ENCODE measurements at places on chromosomes 5 and 9.

- DNase-seq, result no peak
These were observed 46.2 kb upstream of the FSD1L start for GRCh38 chr9:105401651-105402050.

- DNase-seq, result no peak
These were observed 88.5 kb downstream of the ALDH1A1 start for GRCh38 chr9:72864327-72864726.

DNA sequence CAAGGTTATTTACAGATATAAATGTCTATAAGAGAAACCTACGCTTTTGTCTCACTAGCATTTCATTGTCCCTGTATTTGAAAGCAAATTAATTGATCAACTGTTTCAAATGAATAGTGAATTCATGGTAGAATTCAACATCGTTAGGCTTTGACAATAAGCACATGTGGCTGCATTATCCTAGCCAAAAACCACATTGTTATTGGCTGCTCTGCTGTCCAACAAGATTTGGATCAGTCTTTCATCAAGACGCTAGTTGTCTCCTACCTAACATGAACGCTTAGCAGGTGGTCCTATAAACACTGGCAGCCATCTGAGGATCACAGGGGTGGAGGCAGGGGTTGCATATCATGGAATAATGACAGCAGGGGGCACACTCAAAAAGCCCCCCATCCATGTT lies 455.0 kb downstream of the CTNND2 start:
- no peak for DNase-seq

DNA sequence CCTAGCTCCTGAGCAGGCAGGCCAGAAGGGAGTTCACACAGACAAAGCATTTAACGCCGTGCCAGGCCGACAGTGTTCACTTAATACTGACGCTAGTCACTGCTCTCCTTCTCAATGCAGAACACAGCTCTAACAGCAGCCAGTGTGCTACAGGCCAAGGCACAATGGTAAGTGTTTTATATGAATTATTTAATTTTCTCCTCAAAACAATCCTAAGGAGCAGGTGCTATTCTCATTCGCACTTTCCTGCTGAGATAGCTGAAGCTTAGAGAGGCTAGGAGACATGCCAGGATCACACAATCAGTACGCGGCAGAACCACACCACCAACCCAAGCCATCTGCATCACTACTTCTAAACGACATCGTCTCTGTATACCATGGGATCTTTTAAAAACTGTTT lies 170.7 kb downstream of the SPOCK1 start:
- DNase-seq, result no peak

DNA sequence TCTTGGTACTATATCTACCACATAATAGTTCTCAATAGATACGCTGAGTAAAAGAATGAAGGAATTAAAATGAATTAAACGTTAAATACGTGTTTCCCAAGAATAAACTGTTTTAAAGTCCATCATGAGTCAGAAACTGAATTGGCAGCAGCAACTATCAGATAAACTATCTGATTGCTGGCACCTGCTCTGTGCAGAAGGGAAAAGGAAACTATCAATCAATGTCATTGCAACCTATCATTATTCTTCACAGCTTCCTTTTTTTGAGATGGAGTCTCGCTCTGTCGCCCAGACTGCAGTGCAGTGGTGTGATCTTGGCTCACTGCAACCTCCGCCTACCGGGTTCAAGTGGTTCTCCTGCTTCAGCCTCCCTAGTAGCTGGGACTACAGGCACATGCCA lies 8.8 kb upstream of the WDR36 start:
- DNase-seq, result no peak

GRCh38 chr5:79181419-79182022 lies 54.4 kb upstream of the JMY start:
- no peak for DNase-seq

GRCh38 chr9:37363124-37363523 lies 59.4 kb upstream of the GRHPR start:
- DNase-seq, result no peak

DNA sequence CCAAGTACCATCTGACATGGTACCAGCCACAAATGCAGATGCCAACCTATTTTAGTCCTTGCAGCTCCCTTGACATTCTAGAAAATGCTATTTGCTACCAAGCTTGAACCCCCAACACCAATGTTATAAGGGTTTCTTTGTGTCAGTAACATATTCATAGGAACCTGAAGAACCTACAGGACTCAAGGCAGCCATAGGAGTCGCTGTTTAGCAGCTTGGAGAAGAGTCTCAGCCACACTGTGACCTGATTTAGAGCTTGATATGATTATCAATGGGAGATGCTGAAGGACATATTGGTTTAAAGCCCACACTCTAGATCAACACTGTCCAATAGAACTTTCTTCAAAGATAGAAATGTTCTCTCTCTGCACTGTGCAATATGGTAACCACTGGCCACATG lies 6.4 kb upstream of the ZFR start:
- DNase-seq, result no peak

GRCh38 chr9:82115331-82115730 lies 126.8 kb downstream of the SPATA31D1 start:
- DNase-seq, result no peak

GRCh38 chr9:82991671-82992070 lies 71.3 kb downstream of the RASEF start:
- DNase-seq, result no peak

- no peak for DNase-seq
These were observed 546.8 kb downstream of the LRRC70 start for GRCh38 chr5:63125392-63125791.

GRCh38 chr5:154514331-154514730 lies 36.3 kb upstream of the HAND1 start:
- peak; percentile 49 for DNase-seq

- no peak for DNase-seq
These were observed 42.2 kb downstream of the SLC12A7 start for GRCh38 chr5:1069720-1070088.

DNA sequence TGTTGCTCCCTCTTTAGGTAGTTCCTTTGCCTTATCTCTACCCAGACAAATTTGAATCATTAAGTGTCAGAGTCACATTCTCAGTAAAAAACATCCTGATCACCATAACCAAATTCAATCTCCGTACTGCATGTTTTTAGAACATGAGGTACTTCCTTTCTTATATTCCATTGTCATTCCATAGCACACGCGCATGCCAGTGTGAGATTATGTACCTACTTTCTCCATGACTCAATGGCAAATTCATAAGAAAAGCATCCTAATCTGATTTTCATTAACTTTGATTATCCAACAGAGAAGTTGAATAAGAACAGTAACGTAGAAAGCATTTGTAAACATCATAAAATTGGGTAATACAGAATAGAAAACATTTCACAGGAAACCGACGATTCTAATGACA lies 1118.6 kb upstream of the CDH9 start:
- no peak for DNase-seq

GRCh38 chr9:107778661-107779060 lies 289.1 kb upstream of the KLF4 start:
- DNase-seq, result no peak

DNA sequence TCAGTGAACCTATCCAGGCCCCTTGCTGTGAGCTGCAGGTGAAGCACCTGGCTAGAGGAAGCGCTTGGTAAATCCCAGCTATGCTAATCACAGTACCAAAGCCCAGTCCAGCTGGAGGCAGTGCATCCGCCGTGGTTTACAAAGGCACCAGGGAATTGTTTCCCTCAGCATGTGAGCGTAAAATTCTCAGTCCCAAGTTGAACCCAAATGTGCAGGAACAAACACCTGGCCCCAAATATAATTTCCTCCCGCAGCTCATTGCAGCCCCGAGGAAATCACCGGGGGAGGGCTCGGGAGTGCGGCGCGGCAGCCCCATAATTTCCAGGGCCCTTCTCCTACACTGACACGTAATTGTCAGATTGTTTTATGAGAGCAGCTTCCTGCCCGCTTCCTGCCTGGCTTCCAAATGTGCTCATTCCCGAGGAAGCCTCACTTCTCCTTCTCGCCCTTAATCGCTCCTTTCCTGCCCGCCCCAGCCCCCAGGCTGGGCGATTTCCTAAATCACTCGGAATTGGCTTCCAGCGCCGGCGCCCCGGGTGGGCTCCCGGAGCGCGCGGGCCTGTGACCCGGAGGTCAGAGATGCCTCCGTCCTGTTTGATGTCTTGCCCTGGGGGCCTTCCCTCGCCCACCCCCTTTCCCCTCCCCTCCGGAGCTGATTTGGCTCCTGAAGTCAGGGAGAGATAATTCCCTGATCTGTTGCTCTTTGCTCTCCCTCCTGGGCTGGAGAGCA lies 134.4 kb downstream of the FGF1 start:
- peak; percentile 62 for DNase-seq

DNA sequence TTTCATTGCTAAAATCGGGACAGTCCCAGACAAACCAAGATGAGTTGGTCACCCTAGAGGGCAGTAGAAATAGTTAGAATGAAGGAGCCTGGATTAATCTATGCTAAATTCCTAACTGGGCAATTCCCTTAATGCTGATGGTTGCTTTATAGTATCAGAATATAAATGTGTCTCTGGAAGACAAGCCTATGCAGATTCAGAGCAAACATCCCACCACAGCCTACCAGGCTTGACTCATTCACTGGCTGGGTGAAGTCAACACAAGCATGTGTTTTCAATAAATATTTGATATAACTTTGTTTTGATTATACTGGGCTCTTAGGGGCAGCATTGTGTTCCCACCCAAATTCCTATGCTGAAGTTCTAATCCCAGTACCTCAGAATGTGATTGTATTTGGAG lies 79.3 kb downstream of the RMI1 start:
- no peak for DNase-seq

DNA sequence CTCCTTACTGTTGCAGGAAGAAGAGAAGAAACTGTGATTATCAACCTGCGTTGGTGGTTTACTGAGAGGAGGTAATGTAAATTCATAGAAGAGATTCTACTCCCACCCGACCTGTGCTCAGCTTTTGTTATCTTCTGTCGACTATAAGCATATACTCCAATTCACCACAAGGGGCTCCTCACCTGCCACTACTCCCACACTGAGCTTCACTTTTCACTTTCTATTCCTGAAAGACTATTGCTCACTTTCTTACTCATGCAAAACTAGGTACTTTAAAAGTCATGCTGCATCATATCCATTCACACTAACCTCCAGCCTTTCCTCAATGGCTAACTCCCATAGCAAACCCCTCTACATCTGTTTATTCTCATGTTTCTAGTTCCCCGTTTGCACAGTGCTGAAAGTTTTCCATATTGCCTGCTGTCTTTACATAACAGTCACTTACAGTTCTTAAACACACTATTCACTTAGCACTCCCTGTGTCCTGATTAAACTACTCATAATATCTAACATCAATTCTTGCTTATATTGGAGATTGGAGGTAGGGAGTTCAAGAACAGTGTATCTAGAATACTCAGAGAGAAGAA lies 1062.6 kb downstream of the NR2F1-AS1 start:
- DNase-seq, result no peak

DNA sequence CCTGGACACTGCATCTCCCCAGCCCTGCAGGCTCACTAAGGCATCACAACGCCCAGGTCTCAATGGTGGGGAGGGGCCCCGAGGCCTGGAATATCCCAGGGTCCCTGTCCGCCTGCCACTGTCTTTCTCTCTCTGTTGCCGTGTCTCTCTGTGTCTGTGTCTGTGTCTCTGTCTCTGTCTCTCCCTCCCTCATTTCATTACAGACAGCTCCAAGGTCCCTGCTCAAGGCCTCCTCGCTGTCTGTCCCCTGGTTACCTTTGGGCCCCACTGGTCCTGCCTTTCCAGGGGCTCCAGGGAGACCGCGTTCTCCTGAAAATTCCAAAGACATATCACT lies 3.2 kb downstream of the FCN1 start:
- no peak for DNase-seq
